Substantia nigra (tissue), 51 donors: ENCODE measurements at places on chromosomes 3 and 15.

- DNase-seq: no peak
Measured at GRCh38 chr3:1677576-1678156, 421.0 kb upstream of the CNTN4 start.

DNA sequence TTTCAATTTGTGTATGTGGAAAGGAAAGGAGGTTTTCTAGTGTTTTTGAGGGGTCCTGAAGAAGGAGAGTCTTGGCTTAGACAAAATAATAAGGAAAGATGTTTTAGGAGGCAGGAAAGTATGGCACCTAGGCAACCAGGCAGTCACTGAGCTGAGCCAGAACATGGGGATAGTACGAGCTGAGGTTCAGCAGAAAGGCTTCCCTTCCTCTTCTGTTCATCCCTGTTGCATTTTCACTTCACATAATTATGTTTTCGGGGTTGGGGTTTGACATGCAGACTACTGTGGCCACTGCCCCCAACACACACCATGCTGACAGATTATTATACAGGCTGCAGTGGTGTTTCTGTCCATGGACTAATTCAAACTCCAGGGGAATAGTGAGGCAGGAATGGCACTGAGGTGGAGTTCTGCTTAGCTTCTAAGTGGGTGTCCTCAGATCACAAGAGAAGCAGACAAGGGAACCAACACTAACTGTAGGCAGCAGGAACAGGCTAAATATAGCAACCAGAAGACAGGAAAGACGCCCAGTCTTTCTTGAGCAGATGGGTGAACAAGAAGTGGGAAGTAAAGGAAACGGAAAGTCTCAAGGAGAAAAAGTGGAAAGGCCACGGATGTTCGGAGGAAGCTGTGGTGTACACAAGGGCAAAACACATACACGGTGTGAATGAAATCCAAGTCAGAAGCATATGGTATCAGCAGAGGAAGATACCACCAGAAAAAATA lies 305.8 kb downstream of the PLCL2 start:
- no peak for DNase-seq

DNA sequence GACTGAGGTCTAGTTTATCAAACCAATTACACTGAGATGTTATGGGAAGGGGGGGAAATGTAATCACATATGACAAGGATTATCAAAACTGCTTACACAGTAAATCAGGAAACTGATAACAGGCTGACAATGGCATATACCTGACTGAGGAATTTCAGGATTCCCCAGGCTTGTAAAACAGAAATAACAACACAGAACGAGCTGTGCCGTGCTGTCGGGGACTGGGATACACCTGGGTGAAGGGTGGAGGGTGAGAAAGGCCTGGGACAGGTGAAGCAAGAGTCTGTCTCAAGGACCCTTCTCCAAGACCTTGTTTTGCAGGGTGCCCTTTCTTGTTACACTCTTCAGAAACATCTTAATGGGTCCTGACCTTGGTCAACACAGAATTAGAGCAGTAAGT lies 29.4 kb downstream of the RORA start:
- DNase-seq: no peak

- no peak for DNase-seq
Measured at GRCh38 chr3:71987828-71988227, 202.9 kb upstream of the PROK2 start.

DNA sequence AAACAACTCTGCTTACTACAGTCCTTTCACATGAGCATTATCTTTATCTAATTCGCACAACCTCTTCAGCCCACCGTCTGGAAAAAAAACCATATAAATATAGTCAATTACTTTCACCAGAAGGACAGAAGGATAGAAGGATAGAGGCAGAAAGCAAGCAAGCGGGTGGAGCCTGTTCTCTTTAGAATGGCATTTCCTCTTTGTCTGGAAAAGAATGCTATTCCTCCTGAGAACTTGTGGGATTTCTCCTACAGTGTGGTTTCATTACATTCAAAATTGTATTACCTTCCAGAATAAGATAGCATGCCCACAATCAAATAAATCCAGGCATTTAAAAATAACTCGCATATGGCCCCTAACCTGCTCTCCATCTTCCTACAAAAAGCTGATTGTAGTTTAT lies 23.1 kb downstream of the SLC30A4 start:
- no peak for DNase-seq

GRCh38 chr3:150787741-150788370 lies 24.9 kb upstream of the SIAH2 start:
- peak; percentile 59 for DNase-seq

- no peak for DNase-seq
Measured at GRCh38 chr3:161395115-161396012, 24.0 kb upstream of the SPTSSB start.

GRCh38 chr3:14537590-14538450 lies 2.3 kb downstream of the GRIP2 start:
- no peak for DNase-seq

DNA sequence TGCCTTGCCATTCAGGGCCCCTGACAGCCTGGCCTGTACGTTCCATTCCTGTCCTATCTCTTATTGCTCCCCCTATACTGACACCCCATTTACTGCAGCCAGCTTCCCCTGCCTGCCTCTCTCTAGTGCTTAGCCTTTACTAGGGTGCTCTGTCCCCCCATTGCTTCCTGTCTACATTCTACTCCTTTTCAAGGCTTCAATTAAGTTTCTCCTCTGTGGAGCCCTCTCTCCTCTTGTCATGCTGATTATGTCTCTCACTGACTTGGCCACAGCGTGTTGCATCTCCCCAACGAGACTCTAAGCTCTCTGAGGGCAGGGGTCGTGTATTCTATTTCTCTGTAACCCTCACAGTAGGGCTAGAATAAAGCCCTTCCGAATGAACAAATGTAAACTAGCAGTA lies 185.2 kb downstream of the RPLP1 start:
- no peak for DNase-seq
